ENCODE measurements at places on chromosomes 3 and 15. TPM values are rescaled to one million over a fixed set of nuclear protein-coding genes. Genes with fewer than 3 reads are reported as not detected.
A peak's percentile ranks its signal among the peaks of the same experiment; 100 is the strongest.

GRCh38 chr15:73052653-73053397 lies 562 bp downstream of the NEO1 start:
- DNase-seq, result peak; percentile 48

DNA sequence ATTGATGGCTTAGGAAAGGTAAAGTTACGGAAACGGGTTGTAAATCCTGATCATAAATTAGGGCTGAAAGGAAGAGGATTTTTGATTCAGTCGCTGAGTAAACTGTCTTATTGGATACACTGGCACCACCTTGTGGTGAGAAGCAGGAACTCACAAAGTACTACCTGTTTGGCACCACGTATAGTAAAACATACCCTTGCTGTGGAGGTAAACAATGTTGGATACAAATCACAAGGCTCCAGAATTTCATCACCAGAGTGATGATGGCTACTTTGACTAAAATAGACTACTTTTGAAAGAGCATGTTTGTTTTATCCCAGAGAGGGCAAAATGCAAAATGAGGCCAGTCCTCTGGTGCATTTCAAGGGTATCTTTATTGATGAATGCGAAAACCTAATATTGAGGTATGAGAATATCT lies 216.9 kb downstream of the IGSF11 start:
- peak; percentile 38 for DNase-seq

DNA sequence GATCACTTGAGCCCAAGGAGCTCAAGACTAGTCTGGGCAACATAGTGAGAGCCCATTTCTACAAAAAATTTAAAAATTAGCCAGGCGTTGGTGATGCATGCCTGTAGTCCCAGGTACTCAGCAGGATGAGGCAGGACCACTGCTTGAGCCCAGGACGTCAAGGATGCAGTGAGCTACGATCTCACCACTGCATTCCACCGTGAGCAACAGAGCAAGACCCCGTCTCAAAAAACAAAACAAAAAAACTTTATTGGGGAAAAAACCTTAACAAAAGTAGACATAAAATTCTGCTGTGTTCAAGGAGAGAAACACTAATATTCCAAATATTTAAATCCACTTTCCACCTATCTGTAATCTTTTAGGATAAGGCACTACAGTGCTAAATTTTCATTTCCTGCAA lies 20.8 kb downstream of the SETD2 start:
- no peak for DNase-seq

DNA sequence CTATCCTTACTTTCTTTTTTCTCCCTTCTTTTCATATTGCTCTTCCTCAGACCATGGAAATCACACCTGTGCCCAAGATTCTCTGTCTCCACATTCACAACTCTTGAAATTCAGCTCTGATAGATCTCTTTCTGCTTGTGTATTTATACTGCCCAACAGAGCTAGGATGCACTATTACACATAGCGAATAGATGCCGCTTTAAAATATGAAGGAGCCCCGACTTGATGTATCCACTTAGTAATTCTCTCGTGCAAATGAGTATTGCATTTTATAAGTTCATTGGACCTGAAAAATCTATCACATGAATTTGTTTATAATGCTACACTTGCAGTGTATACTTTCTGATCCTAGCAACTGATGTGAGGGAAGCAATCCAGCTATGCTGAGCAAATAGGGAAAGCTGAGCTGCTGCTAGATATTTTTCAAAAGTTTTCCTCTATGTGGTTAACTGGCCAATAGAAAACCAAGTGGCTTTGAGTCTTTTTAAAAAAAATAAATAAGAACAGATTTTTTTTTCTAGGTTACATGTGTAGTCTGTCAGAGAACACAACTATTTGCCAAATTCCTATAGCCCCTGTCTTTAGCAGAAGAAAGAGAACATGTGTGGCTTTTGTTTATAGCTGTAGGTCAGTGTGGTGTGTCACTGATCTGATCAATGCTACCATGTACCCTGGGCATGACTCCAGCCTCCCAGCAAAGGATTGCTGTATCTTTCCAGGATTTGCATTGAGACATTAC lies 64.3 kb upstream of the LEKR1 start:
- DNase-seq, result no peak

GRCh38 chr3:72812201-72812600 lies 36.0 kb downstream of the SHQ1 start:
- DNase-seq, result no peak

GRCh38 chr15:96358001-96358801 lies 27.7 kb downstream of the NR2F2 start:
- no peak for DNase-seq

DNA sequence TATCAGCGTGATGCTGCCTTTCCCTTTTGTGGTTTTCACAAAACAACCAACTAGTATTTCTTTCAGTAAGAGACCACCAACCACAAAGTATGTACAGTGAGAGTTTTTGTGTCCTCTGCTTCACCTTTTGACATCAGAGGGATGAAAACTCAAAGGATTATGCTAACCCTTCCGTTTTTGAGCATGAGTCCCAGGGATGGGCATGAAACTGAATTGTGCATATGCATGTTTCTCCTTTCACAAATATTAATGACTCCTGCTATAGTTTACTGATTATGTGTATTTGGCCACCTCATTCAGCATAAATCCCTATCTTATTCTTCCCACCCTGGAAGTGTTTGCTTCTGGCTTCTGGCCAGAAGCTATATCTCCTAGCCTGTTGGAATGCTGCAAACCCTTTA lies 59.2 kb downstream of the RSRC1 start:
- DNase-seq, result no peak

DNA sequence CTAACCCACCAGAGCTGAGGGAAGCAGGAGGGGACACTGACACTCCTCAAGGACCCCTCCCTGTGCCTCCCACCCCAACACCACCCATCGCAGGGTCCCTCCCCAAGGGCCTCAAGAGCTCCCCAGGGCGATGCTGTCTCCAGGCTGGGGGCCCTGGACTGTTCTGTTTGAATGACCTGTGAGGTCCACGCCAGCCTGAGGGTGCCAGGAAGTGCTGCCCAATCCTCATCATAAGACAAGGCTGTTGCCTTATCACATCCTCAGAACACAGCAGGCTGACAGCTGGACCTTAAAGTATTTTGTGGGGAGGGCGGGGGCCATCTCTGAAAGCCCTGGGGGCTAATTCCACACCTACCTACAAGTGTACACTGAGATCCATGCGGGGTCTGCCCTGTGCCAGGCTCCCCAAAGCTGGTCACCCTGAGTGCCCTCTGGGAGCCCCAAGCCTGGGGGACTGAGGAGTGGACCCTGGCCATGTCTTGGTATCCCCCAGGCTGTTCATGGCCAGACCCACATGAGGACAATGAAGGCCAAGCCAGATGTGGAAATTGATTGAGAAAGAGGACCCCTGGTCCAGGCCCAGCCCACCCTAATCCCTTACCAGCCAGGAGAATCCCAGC lies 23.8 kb upstream of the GOLGA6C start:
- DNase-seq, result no peak

GRCh38 chr15:39298271-39298962 lies 282.5 kb upstream of the THBS1 start:
- DNase-seq, result no peak

DNA sequence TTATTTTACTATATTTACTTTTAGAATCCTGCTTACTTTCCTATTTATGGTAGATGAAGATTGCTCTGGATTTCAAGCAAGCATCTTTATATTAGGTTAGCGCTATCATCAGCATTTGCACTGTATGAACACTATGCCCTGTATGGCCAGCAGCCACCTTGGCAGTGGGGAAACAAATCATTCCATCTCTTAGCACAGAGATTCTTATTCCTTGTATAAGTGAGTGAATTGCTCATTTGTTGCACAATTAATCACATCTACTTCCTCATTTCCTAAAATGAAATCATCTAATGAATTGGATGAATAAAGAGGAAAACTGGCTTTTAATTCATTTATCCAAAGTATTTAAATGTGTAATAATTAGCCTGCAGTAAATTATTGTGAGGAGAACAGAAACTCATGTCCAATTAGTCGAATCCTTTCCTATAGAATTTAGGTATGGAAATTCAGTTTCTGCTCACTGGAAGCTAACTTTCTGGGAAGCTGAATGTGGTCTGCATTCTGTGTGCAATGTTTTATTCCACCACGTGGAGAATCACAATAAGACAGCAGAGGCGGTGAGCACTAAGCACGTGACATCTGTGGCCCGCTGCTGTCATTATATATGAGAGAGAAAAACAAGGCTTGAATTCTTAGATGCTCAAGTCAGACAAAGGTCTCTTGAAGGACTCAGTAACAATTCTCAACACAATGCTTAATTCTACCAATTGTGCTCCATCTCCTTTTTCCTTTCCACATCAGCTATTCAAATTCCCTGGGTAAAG lies 93.4 kb downstream of the PEX5L start:
- DNase-seq, result no peak

DNA sequence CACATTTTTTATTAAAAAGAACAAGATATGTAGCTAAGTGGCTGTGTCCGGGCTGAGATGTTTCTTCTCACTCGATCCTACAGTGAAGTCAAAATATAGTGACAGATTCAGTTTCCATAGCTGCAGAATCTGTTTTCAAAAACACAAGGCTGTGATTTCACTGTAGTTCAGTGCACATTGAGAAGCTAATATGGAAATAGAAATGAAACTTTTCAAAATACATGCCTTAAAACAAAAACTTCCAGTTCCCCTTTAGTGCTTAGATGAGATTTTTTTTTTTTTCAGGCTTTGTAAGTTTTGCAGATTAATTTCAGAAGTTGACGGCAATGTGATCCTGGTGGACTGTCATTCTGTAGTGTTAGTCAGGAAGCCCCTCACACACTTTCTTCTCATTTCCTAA lies 23.8 kb upstream of the TRAK1 start:
- DNase-seq, result no peak

- no peak for DNase-seq
Measured at GRCh38 chr15:52121896-52122295, 9.3 kb upstream of the BCL2L10 start.

DNA sequence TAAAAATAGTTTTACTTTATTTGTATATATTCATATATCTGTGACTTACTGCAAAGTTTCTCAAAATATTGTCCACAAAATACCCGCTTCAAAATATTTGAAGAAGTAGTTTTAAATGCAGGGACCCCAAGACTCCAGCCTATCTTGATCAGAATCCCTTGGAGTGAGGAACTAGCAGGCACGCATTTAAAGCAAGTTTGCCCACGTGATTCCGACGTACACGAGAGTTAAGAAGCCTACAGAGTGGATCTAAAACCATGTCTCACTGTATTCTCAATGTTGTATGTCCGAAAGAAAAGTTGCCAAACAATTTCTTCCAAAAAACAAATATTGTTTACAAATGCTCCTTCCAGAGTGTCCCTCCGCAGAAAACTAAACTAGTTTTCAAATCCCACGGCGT lies 1.7 kb downstream of the GABRB3 start:
- no peak for DNase-seq

GRCh38 chr3:145776782-145777408 lies 384.1 kb downstream of the PLOD2 start:
- peak; percentile 61 for DNase-seq

- peak; percentile 37 for DNase-seq
Measured at GRCh38 chr3:134650431-134651346, at the start of gene KY. Gene KY, minus strand, starts transcription at chr3:134651022. Its CDS starts 62 bp downstream, at chr3:134650960.

- no peak for DNase-seq
Measured at GRCh38 chr3:160027541-160028195, 39.0 kb downstream of the IL12A start.

- DNase-seq, result no peak
Measured at GRCh38 chr3:94095111-94095510, 32.2 kb downstream of the NSUN3 start.

DNA sequence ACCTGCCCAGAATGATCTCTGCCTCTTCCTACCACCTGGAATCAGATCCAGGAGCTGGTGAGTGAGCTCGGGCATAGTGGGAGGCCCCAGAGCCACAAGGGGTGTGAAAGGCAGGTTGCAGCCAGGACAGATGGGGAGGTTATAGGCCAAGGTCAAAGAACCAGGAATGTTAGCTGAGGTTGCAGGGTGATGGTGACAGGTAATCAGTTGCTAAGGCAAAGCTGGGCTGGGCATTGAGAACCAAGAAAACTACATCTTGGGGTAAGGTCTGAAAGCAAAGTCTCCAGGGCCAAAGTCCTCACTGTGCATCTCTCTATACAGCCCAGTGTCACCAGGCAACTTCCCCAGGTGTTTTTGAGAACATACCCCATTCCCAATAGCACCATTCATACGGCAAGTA lies 38.4 kb upstream of the SLC6A11 start:
- DNase-seq, result no peak

- no peak for DNase-seq
Measured at GRCh38 chr15:95304947-95305400, 1025.5 kb upstream of the NR2F2 start.

DNA sequence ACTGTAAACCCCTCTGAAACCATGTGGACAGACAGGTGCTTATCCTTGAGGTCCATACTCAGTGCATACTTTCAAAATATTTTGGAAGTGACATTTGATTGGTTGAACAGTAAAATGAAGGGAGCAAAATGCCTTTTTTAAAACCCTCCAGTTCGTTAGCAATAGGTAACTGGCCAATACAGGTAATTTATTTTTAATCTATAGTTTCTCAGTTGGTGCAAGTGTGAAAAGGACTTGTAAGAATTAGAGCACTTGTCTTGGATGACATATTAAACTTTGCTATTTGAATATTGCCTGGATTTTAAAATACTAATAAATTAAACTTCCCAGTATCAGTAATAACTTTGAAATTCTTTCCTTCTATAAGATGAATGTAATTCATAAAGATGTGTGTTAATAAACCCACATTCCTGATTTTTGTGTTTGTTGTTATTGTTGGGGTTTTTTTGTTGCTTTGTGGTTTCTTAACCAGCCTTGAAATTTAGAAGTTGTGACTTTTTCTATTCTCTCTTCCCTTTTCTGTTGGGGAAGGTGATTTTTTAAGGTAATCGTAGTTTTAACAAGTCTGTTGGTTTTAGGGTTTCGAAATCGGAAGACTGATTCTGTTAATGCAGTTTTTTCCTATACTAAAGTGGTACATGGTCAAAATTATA lies 90.0 kb downstream of the STT3B start:
- no peak for DNase-seq

GRCh38 chr3:53819163-53819868 lies 26.9 kb downstream of the CHDH start:
- DNase-seq, result no peak

- no peak for DNase-seq
Measured at GRCh38 chr15:67632261-67632660, 89.8 kb downstream of the MAP2K5 start.

Gene PCLAF
- 84.3 TPM for total RNA-seq

Gene MITF
- total RNA-seq, result 2.7 TPM

Gene TLR9
- total RNA-seq, result not detected

Gene HAUS2
- total RNA-seq, result 36.5 TPM

Gene COPG1
- total RNA-seq, result 116 TPM

Gene C3orf18
- total RNA-seq, result 12.7 TPM

Gene CELF6
- 1.1 TPM for total RNA-seq

Gene CX3CR1
- total RNA-seq, result not detected

Gene ITGA11
- 0.51 TPM for total RNA-seq

Gene NGLY1
- 29.9 TPM for total RNA-seq

Gene GALNT15
- not detected for total RNA-seq

Gene C3orf85
- not detected for total RNA-seq
